Activated CD4-positive, alpha-beta T cell treated with anti-CD3 and anti-CD28 coated beads, Interleukin-2, Interleukin-6, amounts not matched to agents 100 ng/mL and 50 ng/mL, durations not matched to agents 16 hours and 8 hours (primary cell): ENCODE measurements at places on chromosomes 12 and 14.

DNA sequence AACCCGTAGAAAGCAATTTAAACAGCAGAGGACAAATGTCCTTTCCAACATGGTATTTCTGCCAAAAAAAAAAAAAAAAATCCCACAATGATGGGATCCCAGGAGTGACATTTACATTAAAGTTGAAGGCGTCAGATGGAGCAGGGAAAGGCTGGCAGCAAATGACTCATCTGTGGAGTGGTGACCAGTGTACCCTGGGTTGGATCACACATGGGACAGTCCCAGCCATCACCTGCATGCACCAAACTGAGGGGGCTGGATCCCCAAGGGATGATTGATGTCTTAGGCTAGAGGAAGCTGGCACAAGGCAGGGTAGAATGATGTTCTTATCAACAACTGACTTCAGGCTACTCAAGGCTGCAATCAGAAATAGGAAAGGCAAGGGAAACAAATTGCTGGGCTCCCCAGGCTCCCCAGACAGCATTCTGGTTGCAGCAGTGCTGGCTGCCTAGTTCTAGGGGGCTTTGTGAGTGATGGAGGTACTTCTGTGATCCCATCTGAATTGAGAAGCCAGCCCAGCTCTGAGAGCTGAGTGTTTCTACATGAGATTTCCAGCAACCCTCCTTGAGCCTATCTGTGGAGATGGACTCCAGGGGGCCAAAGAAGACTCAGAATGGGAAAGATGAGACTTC, 117.9 kb downstream of the DPF3 start:
- DNase-seq: no peak

GRCh38 chr12:116376354-116377193, 99.1 kb upstream of the MED13L start:
- DNase-seq: peak; percentile 68

DNA sequence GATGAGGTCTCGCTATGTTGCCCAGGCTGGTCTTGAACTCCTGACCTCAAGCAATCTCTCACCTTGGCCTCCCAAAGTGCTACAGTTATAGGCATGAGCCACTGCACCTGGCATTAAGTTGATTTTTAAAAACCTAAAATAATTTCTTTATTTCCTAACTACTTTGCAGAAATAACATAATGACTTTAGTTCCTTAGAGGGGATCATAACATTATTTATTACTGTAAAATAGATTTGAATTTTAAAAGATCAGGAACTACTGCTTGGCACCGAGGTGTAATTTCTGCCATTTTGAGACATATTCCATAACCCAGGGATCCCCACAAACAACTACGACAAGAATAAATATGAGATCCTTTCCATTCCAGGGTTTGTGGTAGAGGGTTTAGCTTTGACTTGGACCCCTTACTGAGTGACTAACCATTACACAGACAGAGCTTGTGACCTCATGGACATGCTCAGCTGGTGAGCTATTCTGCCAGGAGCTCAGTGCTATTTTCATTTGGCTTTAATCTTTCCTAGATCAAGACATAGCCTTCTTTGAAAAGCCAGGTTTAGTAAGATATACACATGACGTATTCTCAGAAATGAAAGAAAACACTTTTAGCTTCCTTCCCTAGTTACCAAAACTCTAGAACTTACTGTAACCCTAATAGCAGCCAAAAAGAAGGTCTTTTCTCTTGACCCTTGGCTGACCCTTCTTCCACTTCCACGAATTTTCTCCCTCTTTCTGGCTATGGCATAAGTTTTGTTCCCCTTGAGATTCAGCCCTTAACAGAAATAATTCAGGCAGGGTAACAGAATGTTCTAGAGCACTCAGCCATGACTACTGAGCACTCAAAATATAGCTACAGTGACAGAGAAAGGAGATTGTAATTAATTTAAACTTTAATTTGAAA, 75.1 kb upstream of the NUDT4 start:
- DNase-seq: no peak

DNA sequence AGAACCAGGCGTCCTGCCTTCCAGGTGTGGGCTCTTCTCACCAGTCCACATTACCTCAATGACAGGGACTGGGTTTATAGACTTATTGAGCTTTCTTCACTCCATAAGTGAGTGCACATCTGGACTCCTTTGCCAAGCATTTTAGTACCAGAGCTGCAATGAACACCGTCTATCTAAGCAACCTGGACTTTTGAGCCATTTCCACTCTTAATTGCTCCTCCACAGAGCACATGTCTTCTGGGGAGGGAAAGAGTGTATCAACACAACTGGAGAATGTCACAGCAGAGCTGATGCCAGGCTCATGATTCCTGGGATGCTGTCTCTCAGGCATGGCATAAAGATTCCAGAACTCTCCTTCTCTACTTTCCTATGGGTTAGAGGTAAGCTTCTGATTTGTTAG, 43.0 kb upstream of the BDKRB2 start:
- no peak for DNase-seq

DNA sequence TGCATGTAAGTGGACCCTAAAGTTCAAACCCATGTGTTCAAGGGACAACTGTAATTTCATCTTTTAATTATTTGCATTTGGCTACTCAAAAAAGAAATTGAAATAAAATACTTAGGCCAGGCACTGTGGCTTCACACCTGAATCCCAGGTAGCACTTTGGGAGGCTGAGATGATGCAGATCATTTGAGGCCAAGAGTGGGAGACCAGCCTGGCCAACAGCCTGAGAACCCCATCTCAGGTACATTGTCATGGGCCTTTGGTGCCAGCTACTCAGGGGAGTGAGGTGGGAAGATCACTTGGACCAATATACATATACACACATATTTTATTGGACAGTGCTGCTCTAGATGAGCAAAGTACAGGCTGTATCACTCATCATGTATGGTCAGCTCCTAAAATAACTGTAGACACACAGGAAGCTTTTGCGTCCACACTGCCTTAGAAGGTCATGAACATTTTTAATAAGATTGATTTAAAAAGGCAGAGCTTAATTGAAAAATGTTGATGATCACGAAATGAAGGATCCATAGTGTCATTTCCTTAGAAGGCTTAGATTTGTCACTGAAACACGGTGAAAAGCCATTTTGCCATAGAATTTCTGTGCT, 2.5 kb upstream of the ZCCHC8 start:
- no peak for DNase-seq

DNA sequence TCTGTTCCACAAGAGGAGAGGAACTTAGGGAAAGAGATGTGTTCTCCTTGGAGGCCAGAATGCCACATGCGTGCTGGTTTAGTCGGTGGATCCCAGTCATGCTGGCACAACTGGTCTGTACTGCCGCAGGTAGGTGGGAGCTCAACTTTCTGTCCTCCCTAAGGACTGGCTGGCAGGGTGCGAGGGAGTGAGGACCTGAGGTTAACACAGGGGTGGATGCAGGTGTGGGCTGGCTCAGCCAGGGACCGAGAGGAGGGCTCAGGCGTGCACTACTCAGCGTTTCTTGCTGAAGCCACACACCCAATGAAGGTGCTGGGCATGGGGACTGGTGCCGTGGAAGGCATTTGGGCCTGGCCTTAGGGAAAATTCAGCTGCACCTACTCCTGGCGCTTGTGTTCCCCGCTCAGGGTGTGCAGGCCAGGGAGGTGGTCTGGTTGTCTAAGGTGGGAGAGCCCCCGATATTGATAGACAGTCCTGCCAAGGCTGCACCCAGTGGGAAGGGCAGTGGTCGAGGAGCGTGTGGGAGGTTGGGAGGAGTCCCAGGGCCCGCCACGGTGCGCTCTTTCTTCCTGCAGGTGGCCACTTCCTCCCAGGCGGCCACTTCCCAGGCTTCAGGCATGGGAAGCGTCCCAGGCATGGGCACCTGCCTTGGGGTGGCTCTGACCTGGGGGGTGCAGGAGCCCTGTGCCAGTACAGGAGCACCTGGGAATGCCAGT, 138.4 kb downstream of the ADGRD1 start:
- no peak for DNase-seq

DNA sequence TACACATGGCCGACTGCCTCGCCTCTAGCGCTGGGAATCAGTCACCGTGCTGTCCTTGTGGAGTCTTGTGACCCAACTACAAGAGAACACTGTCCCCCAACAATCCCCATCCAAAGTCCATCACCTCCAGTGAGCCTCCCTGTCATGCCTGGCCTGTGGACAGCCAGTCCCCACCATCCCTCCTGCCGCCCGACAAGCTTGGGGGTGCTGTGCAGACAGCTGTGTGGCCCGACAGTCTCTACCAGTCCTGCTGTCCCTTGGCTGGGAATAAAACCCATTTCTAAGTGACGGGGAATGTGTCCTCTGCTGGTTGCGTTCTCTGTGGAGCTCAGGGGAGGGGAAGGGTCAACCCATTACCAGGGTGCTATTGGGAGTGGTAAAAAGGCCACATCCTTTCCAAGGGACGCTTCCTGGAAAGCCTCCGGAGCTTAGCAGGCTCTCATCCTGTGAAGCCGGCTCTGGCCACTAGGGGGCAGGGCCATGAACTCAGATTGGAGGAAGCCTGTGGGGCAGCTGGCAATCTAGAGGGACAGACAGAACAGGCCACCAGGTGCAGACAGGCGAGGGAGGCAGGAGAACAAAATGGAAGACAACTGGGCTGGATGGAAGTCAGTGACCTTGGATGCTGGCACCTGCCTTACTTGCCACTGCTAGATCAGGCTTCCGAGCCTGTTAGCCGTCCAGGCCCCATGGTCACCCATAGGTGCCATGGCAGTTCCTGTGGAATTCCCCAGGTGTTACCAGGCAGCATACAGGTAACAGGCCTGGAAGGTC, 12.0 kb upstream of the BLTP3B start:
- peak; percentile 84 for DNase-seq

GRCh38 chr12:56836317-56836716, 73.2 kb downstream of the HSD17B6 start:
- DNase-seq: no peak

DNA sequence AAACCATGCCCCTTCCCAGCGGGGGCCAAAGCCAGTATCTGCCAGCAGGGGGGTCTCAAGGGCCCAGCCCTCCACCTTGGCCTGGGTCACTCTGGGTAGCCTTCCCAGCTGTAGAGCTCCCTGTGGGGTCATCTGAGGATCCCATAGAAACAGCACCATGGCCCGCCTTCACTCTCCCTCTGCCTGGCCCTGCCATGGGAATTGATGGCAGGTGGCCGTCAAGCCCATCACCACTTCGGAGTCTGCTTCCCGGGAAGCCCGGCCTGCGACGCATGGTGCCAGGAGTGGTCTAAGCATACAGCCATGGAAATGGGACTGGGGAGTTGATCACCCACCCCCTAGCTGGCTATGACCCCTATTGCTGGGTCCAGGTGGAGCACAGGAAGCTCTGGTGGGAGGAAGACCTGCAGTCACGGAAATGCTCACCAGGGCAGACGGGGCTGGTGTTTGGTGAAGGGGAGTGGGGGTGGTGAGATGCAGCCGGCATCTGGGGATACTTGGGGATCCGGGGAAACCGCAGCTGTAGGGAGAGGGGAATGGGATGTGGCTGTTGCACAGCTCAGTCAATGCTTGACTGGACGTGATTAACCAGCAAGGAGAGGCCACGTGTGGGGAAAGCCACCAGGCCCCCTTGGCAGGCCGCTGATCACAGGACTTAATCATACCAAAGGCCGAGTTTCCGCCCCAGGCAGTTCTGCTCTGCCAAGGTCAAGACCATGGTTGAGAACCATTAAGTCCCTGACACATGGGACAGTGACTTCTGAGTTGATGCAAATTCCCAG, 52.2 kb upstream of the DIO3 start:
- DNase-seq: no peak

DNA sequence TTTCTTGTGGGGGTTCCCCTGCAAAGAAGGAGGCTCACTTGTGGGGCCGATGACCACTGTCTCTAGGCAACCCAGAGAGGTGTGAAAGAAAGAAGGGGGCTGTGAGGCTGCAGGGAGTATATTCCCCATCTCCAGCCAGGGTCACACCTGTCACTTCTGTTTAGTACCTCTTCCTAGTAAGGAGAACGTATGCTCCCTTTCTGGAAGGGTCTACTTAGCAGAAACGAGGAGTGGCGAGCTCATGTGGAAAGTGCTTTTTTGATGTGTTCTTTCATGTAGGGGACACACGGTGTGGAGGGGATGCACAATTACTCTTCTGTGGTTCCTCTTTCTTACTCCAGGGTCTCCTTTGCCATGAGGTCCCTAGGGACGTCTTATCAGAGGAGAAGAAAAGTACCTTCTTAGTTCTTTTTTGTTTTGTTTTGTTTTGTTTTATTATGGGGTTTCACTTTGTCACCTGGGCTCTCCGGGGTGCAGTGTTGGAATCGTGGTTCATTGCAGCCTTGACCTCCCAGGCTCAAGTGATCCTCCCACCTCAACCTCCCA, 58.3 kb downstream of the PRKCH start:
- no peak for DNase-seq

- DNase-seq: no peak
These were observed 25.1 kb downstream of the SLC4A8 start for GRCh38 chr12:51449580-51450246.

DNA sequence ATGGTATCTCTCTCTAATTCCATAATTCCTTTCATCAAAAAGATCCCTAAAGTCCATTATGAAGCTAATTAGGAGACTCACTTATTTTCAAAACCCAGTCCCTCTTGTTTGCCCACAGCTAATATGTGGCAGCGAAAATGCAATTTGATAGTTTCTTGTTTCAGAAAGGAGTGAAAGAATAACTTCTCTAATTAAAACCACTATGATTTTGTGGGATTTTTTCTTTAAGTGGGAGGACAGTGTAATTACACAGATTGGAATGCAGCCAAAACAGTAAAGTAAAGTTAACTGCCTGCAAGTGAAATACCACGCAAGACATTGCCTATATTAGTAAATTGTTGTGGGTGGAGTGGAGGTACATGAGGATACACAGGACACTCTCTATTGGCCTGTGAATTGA, 50.0 kb downstream of the PTPRO start:
- DNase-seq: no peak

DNA sequence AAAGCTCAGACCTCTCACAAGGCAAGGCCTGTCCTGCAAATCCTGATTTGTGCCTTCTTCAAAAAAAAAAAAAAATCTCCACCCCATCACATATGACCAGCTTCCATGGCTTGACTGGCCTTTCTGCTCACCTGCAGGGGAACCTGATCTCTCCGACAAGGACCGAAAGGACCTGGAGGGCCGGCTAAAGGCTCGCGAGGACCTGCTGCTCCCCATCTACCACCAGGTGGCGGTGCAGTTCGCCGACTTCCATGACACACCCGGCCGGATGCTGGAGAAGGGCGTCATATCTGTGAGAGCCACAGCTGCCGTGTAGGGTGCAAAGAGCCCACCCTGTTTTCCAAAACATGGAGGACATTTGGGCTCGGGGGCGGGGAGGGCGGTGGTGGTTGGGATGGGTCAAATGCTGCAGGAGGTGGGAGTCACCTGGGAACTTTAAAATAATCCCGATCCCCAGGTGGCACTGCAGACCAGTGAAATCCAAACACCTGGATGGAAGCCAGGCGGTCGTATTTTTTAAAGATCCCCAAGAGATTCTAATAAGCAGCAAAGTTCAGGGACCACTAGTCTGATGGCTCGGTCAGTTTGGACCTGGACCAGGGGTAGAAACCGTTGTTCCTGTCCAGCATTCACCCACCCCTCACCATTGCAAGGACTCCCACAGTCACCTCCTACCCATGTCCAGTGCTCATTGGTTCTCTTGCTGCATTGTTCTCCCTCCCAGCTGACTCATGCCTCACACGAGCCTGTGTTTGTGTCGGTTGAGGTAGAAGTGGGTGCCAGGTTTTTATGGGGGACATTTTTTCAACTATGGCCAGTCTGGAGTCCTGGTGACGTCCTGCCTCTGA, 44.8 kb downstream of the FOXN4 start:
- DNase-seq: peak; percentile 71

- no peak for DNase-seq
These were observed 272.8 kb downstream of the PDZRN4 start for GRCh38 chr12:41460906-41461305.
